A673 (cell line): ENCODE measurements at places on chromosomes 1 and 21. TPM values are rescaled to one million over a fixed set of nuclear protein-coding genes. Genes with fewer than 3 reads are reported as not detected.
A peak's percentile ranks its signal among the peaks of the same experiment; 100 is the strongest.

DNA sequence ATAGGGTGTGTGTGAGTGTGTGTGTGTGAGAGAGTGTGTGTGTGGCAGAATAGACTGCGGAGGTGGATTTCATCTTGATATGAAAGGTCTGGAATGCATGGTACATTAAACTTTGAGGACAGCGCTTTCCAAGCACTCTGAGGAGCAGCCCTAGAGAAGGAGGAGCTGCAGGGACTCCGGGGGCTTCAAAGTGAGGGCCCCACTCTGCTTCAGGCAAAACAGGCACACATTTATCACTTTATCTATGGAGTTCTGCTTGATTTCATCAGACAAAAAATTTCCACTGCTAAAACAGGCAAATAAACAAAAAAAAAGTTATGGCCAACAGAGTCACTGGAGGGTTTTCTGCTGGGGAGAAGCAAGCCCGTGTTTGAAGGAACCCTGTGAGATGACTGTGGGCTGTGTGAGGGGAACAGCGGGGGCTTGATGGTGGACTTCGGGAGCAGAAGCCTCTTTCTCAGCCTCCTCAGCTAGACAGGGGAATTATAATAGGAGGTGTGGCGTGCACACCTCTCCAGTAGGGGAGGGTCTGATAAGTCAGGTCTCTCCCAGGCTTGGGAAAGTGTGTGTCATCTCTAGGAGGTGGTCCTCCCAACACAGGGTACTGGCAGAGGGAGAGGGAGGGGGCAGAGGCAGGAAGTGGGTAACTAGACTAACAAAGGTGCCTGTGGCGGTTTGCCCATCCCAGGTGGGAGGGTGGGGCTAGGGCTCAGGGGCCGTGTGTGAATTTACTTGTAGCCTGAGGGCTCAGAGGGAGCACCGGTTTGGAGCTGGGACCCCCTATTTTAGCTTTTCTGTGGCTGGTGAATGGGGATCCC lies 18.3 kb upstream of the HDAC1 start:
- DNase-seq = no peak

DNA sequence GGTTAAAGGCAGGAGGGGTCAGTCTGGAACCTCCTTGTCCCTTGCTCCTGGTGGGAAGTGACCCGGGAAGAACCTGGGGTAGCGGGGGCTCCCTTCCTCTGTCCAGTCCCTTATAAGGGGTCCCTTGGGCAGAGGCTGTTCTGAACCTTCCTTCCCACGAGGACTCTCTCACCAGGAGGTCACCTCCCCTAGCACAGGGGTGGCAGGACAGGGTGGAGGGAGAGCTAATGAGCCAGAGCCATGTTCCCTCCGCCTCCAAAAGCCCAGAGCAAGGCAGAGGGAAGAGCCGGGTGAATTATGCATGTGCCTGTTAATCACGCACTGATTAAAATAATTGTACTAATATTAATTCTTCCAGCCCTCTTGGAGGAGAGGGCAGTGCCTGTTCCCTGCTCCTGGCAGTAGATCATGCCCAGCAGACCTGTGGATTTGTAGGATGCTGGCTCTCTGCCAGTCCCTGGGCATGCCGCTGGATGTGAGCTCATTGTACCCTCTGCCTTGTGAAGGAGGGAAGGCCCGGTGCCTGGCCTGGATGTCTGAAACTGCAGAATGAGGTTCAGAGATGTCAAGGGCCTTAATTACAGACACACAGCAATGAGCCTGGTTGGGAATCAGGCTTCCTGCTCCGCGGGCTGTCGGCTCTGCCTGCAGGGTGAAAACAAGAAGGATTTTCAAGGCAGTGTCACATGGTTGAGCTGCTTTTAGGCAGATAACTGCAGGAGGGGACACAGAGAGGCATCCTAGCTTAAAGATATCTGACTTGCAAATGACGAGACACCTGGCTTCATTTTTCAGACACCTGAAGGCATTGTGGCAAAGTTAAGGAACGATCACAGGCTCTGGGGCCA lies 68.2 kb downstream of the IGSF21 start:
- DNase-seq = no peak

The PROK1 gene
- total RNA-seq = not detected in 2 replicates

DNA sequence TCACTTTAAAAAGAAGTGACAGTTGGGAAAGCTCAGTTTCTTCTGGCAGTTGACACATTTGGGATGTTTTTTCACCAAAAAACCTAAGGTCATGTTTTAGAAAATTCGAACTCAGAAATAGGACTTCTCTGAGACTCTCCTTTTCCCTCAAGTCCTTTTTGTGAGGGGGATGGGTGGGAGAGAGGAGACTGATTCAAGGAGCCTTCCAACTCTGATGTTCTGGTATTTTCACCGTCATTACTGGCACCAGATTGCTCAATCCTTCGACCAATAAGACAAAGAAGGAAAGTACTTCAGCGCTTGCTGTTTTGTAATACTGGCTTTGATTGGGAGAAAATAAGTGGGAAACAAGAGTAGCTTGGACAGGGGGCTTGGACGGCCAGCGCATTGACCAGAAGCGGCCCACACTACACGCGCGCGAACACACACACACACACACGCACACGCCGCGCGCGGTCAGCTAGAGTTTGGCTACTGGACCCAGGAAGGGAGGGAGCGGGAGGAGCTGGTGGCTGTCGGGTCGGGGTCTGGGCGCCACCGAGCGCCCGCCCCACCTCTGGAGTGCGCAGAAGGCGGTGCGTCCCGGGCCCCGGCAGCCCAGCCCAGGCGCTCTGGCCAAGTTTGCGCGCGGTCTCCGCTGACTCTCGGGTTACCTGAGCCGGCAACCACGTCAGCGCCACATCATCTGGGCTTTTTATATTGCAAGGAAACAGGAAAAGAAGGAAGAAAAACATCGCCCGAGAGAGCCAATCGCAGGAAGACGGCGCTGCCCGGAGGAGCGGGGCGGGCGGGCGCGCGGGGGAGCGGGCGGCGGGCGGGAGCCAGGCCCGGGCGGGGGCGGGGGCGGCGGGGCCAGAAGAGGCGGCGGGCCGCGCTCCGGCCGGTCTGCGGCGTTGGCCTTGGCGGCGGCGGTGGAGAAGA lies at the start of gene KCNK1:
TSS of gene KCNK1 (plus strand) at position 855 of the 921 bp plus-strand sequence. CDS start at position 921, 66 bp downstream.
- DNase-seq = no peak

The CNR2 gene
- total RNA-seq = not detected in 2 replicates

The TSHB gene
- not detected in 2 replicates for total RNA-seq

DNA sequence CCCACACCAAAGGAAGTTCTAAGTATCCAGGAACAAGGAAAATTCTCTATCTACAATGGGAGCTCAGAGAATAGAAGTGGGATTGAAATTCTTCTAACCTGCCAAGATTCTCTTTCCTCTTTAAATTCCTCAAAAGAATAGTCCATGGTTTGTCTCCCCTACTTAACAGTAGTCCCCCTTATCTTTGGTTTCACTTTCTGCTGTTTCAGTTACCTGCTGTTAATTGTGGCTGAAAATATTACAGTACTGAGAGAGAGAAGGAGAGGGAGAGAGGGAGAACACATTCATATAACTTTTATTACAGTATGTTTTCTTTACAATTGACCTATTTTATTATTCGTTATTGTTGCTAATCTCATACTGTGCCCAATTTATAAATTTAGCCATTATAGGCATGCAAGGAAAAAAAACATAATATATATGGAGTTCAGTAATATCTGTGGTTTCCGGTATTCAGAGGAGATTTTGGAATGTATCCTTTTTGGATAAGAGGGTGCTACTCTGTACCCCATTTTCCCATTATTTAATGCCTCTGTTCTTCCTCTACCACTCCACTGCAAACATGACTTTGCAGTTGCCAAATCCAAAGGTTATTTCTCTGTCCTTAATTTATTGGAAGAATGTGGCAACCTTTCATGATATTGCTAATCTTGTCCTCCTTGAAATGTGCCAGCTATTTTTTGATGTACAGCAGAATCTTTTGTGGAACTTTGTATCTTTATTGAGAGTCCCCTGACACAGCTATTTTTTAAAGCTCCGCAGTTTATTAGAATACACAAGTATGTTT lies 68.0 kb downstream of the USP25 start:
- DNase-seq = no peak

- peak; percentile 26 for DNase-seq
These were observed 10.2 kb downstream of the WNT4 start for GRCh38 chr1:22132517-22133235.

The GBP5 gene
- total RNA-seq = 0.09 TPM in 1 of 2 replicates, not detected in the other

The LDLRAD1 gene
- total RNA-seq = not detected in 2 replicates

GRCh38 chr1:48692235-48692634 lies 84.5 kb downstream of the BEND5 start:
- no peak for DNase-seq

The HSD11B1 gene
- total RNA-seq = not detected in 2 replicates

DNA sequence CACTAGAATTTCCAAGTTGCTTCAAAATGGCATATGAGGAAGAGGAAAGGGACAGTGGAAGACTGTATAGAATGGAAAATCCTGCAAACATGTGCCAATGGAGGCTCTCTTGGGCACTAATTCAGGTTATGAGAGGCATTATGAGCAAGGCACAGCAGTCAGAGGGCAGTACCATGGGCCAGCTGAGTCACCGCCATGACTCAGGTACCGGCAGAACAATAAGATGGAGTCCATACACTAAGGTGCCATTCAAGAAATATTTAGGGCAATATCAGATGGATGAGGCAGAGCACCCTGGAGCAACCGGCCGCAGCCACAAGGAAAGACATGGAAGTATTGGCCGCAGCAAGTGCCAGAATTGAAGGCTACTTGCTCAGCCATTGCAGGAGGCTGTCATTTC lies 25.6 kb upstream of the VAV3 start:
- no peak for DNase-seq

The AGT gene
- 0.13 TPM in 1 of 2 replicates, not detected in the other for total RNA-seq

DNA sequence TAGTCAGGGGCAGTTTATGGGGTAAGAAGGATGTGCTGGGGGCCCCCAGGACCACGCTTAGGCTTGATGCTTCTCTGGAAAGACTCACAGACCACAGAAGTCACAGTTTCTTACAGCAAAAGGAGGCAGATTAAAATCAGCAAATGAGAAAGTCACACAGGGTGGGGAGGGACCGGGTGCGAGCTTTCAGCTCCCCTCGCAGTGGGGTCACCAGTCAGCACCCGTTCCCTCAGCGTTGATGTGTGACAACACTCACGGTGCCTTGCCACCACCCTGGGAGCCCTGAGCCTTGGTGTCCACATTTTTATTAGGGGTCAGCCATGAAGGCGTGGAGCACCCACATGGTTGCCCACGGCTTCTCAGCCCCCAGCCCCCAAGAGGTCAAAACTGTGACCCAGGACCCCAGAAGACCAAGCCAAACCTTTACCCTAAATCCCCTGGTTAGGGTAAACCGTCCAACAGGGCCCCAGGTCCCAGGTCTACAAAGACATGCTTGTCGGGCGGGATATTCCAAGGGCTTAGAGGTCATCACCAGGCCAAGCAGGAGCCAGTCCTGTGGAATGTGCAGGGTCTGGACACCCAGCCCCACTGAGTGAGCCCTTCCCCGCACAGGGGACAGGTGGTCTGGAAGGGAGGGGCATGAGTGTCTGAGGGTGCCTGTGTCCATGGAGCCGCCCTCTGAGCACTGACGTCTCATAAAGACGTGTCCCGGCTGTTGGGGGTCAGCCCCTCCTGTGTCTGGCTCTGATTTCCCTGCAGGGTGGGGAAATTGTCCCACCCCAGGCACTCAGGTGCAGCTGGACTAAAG lies 64.5 kb upstream of the ABCG1 start:
- DNase-seq = no peak

The ARHGAP29 gene
- 1.7 and 1.8 TPM in 2 replicates for total RNA-seq

The RAB25 gene
- 0.47 and 0.66 TPM in 2 replicates for total RNA-seq

DNA sequence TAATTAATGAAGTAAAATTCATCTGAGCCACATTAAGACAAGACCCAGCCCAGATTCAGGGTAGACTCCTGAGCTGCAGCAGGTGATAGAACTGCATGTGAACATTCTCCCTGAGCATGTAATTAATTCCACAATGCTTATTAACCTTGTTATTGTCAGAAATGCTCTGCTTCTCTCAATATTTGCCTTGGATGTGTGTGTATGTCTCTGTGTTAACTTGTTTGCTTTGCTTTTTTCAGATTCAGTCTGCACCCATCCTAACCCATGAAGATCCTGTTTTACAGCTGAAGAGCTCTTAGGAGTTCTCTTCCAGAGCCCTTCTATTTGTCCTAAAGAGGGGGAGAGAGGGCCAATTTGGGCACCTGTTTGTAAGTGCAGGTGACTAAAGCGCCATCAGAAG lies 143.2 kb upstream of the BMP8A start:
- DNase-seq = no peak

DNA sequence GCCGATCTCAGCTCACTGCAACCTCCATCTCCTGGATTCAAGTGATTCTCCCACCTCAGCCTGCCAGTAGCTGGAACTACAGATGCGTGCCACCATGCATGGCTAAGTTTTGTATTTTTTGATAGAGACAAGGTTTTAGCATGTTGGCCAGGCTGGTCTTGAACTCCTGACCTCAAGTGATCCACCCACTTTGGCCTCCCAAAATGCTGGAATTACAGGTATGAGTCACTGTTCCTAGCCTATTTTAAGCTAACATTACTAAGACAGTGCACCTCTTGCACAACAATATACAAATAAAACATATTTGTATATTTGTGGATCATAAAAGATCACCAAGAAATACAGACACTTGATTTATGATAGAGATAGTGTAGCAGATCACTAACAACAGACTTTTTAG lies 139.1 kb downstream of the DUSP10 start:
- no peak for DNase-seq

DNA sequence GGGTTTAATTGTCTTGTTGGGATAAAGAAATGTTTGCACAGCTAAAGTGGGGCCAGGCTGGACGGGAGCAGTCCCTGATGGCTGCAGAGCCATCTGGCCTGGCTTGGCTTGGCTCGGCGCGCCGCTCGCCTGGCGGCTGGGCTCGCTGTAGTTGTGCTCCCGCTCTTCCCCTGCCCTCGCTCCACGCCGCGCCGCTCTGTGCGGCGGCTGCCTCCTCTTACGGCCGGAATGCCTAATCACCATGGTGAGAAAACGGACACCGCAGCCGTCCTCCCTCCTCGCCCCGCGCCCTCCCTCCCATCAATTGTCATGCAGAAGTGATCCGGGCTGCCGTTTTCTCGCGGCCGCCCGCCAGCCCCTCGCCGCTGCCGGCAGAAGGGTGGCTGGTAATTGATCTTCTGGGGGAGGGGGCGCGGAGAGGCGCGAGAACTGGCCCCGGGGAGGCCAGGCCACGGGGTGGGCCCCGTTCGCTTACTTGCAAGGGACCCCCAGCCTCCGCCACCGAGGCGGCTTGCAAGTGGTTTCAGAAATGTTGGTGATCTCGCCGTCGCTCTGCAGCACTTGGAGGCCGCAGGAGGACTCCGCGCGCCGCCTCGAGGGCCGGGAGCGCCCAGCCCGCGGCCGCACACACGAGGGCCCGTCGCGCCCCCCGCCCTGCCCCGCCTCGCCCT lies 12.4 kb downstream of the RNF220 start:
- no peak for DNase-seq

- DNase-seq = no peak
These were observed 245.7 kb upstream of the RGS18 start for GRCh38 chr1:191912517-191912916.

DNA sequence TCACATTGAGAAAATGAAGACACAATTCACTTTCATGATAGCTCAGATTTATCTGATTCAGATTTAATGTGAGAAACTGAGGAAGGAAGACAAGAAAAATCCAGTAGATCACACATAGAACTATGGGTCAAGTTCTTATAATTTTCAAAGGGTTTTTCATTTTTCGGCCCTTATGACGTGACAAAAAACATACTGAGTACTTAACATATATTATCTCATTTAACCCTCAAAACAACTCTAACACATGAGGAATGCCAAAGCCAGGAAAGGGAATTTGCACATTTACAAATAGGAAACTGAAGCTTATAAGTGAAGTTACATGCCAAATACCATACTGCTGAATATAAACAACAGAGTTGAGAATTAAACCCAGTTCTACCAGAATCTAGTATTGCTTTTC lies 27.6 kb downstream of the SOD1 start:
- no peak for DNase-seq

- DNase-seq = no peak
These were observed 43.7 kb downstream of the GNG12 start for GRCh38 chr1:67789551-67789950.

The PLPP3 gene
- 0.39 and 0.79 TPM in 2 replicates for total RNA-seq
